ENCODE measurements at places on chromosomes 3 and 15. TPM values are rescaled to one million over a fixed set of nuclear protein-coding genes. Genes with fewer than 3 reads are reported as not detected.

The GRIP2 gene
- not detected for total RNA-seq

The ZNF80 gene
- not detected for total RNA-seq

The SLC22A14 gene
- 0.17 TPM for total RNA-seq

The TRH gene
- total RNA-seq = not detected

The RETNLB gene
- not detected for total RNA-seq

The MAGI1 gene
- 106 TPM for total RNA-seq

DNA sequence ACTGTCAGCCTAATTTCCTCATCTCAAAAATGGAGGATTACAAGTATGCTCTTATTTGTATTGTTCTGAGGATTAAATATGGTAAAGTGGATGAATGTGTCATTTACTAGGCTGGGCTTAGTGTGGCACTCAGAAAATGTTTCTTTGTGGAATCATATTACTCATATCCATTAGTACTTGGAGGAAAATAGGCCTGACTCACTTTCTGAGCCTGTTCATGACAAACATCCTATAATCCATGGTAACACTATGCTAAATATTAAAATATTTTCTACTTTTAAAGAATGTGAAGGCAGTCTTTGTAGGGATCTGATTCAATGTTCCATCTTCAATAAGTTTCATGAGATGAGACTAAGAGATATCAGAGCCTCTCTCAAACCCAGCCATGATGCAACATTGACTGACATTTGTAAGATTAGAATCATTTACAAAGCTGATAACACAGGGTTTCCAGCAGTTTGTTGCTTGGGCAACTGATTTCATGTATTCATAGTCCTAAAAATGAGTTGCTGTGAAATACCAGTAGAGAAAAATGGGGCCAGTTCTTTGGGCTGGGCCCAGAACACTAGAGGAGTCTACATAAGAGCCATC lies 1048.5 kb downstream of the NTRK3 start:
- DNase-seq = no peak

GRCh38 chr3:100650651-100651619 lies 41.5 kb downstream of the ADGRG7 start:
- DNase-seq = peak; percentile 64

GRCh38 chr3:139940622-139941021 lies 5.6 kb downstream of the CLSTN2 start:
- no peak for DNase-seq

GRCh38 chr15:64596701-64597476 lies 136.5 kb downstream of the ZNF609 start:
- DNase-seq = peak; percentile 59

- DNase-seq = no peak
Observed at GRCh38 chr15:72972362-72972761, 79.9 kb upstream of the NEO1 start.

- peak; percentile 8 for DNase-seq
Observed at GRCh38 chr3:165643425-165643824, 193.8 kb downstream of the BCHE start.

DNA sequence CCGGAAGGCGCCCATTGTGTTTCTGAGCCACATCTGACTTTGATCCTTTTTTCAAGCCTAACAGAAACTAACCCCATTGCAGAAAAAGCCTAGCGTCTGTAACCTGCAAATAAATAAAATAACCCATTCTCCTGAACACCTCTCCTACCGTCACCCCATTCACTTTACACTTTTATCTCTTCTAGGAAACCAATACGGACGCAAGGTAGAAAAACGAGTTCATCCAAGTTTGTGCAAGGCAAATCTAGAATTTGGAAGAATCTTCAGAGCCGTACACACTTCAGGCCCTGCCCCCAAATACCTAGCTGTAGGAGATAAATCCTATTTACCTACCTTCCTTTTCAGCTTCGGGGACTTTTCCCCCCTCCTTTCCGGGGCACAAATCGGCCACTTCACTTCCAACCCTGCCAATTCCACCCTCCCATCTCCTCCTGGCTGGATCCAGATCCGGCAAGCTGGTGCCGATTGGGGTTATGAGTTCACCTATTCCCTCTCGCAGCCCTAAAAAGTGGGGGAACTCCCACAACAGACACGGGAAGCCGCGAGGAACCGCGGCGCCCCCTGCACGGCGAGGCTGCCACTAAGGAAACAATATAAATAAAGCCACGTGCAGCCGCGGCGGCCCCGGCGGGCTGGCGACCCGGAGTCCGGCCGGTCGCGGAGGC lies 987 bp downstream of the PRTG start:
- DNase-seq = peak; percentile 44

GRCh38 chr3:177817751-177818150 lies 620.5 kb upstream of the TBL1XR1 start:
- DNase-seq = no peak

DNA sequence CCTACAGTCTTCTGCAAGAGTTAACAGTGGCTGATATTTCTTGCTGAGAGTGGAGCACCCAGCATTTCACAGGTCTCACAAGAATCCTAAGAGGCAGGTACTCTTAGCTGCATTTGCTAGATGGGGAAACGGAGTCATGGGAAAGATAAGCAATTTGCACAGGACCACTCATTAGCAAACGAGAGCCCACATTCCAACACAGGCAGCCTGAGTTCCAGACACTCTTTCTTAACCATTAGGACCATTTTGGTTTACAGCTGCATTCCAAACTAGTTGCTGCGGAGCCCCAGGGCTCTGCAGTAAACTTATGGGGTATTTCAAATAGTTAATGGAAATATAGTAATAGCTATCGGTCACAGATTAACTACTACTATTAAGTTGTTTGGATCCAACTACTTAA lies 42.5 kb downstream of the LYZL4 start:
- no peak for DNase-seq

- DNase-seq = no peak
Observed at GRCh38 chr15:88769161-88769971, 33.9 kb upstream of the ACAN start.

- DNase-seq = peak; percentile 81
Observed at GRCh38 chr15:69080295-69081248, 66.1 kb downstream of the NOX5 start.

All from dermis blood vessel endothelial cell (primary cell).